Left renal pelvis (tissue), 4 donors: ENCODE measurements at places on chromosomes 16 and 17.

DNA sequence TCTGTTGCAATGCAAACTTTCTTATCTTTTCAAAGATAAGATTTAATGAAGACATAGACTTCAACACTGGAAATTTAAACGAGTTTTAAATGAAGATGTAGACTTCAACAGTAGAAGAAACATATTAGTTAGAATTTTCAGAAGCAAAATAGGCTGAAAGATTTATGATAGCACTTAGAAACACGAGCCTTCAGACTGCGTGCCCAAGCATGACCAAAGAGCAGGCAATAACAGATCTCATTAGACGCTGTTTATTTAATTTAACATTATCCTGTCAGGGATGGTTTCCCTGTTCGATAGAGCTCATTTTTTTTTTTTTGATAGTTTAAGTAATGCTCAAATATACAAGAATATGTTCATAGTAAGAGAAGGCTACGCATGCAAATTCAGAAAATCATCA lies 604.7 kb upstream of the SOX9 start:
- peak; percentile 8 for DNase-seq

GRCh38 chr17:65729207-65729606 lies 167.8 kb upstream of the AXIN2 start:
- no peak for DNase-seq

- no peak for DNase-seq
These were observed 182.4 kb downstream of the TOX3 start for GRCh38 chr16:52364500-52364899.

- no peak for DNase-seq
These were observed 739 bp upstream of the FAM117A start for GRCh38 chr17:49764559-49765180.

DNA sequence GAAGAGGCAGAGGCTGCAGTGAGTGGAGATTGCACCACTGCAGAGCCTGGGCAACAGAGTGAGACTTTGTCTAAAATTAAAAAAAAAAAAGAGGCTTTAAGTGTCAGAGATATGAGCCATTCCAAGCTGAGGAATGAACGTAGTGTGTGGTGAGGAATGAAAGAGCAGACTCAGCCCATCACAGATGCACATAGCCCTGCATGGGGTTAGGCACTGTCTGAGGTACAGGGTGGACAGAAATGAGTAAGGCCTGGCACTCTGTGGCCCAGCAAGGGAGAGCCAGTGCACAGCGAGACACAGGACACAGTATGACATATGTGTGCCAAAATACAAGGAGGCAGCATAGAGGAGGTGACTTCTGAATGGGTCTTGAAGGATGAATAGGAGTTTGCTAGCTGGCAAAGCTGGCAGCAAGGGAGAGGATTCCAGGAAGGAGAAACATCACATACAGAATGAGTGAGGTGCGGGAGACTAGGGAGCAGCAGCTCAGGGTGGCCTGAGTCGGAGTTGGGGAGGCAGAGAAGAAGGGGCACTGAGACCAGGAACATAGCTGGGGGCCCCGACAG lies 8.7 kb upstream of the ZNF469 start:
- no peak for DNase-seq
